Activated CD8-positive, alpha-beta memory T cell treated with anti-CD3 and anti-CD28 coated beads for 1 hour (primary cell): ENCODE measurements at places on chromosomes 2 and 18.

GRCh38 chr2:85119900-85120299 is 13.3 kb upstream of the TCF7L1 start:
- DNase-seq, result no peak

DNA sequence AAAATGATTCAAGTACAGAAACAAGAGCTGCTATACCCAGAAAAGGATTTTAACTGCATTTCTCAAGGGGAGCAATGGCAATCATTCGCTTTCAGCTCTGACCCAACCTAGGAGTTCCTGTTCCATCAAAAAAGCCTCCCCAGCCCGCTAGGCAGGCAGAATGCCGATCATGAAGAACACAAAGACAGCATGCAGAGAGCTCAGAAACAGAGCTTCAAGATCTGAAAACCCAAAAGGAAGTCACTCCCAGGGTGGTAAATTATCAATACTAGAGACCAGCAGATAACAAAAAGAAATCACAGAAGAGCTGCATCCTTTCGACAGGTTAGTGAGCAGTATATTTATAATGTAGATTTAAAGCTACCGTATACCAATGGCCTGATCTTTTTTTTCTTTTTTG is 84.8 kb upstream of the CRIM1 start:
- no peak for DNase-seq

GRCh38 chr18:44668270-44668975 is 12.3 kb upstream of the SETBP1 start:
- DNase-seq, result no peak

GRCh38 chr2:8857709-8858108 is 20.3 kb upstream of the KIDINS220 start:
- no peak for DNase-seq
